ENCODE measurements at places on chromosomes 4 and X.
A peak's percentile ranks its signal among the peaks of the same experiment; 100 is the strongest.

DNA sequence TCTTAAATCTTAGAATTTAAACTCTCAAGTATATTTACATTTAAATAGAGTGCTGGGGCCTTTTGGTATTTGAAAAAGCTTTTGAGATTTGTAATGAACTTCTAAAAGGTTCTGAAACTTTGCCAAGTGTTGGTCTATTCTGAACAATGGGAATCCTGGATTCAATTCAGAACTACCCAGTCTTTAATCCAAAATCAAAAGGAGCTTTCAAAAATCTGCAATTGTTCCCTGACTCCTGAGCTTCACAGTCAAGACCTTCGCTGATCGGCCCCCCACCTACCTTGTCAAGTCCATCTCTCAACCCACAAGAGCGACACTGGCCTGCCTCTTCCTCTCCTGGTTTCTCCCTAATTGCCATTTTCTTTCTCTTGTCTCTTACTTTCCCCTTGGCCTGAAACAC lies 666.1 kb upstream of the BOD1L1 start:
- H3K27ac ChIP-seq = no peak overlapping the region
- no peak for DNase-seq
- H3K4me3 ChIP-seq = no peak overlapping the region
- no peaks in the 10 kb centered on the region for H3K36me3 ChIP-seq
- no peaks in the 10 kb centered on the region for H3K27me3 ChIP-seq

DNA sequence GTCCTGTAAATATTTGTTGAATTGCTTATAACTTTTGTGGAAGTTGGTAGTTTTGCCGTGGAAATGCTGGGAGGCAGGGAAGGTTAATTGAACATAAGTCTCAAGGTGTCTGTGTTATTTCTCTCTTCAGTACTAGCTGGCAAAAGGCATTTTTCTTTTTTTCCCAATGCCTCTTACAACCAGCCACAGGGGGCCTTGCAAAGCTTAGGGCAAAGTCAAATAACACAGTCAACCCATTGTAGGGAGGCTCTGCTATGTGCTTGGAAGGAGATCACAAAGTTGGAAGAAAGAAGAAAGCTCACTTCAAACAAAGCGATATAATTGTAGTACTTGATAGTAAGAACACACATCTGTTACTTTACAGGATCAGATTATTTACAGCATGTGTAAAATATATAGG lies 802.6 kb downstream of the PDHA2 start:
- no peaks in the 10 kb centered on the region for H3K36me3 ChIP-seq
- no peaks in the 10 kb centered on the region for H3K4me1 ChIP-seq
- no peak overlapping the region for H3K4me3 ChIP-seq

DNA sequence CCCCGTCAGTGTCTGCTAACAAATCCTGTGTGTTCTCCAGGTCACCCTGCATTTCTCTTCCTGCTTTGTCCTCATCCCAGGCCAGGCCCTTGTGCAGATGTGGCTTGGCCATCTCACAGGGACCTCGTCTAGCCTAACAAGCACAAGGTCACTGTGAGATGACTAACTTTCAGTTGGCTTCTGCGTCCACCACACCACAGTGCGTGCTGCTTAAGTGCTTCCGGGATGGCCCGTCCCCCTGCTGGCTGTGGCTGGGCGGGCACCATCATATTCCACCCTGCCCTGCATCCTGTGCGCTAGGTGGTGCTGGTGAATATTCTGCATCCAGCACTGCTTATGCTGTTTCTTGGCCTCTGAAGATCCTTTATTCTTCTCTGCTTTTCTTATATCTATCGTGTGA lies 33.8 kb downstream of the RBBP7 start:
- no peaks in the 10 kb centered on the region for H3K27me3 ChIP-seq
- H3K4me1 ChIP-seq = no peaks in the 10 kb centered on the region
- peak; percentile 8 for DNase-seq
- peaks cover 96% of the 10 kb centered on the region for H3K36me3 ChIP-seq

DNA sequence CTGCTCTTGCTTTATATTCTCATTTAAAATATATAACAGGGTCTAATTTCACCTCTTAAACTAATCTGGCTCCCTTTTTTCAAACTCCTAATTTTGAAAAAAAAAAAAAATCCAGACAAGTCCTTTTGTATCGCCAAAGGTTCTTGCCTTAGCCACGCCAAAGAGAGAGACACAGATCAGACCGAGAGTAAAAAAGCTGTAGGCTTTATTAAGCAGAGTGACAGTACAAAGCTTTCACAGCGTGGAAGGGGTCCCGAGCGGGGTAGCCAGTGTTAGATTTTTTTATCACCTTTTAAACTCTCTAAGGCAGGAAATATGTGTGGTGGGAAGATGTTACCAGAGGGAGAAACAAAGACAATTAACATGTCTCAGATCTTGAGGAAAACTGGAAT lies 54.1 kb downstream of the PAGE2 start:
- H3K36me3 ChIP-seq = no peaks in the 10 kb centered on the region
- DNase-seq = no peak
- H3K27ac ChIP-seq = no peak overlapping the region

DNA sequence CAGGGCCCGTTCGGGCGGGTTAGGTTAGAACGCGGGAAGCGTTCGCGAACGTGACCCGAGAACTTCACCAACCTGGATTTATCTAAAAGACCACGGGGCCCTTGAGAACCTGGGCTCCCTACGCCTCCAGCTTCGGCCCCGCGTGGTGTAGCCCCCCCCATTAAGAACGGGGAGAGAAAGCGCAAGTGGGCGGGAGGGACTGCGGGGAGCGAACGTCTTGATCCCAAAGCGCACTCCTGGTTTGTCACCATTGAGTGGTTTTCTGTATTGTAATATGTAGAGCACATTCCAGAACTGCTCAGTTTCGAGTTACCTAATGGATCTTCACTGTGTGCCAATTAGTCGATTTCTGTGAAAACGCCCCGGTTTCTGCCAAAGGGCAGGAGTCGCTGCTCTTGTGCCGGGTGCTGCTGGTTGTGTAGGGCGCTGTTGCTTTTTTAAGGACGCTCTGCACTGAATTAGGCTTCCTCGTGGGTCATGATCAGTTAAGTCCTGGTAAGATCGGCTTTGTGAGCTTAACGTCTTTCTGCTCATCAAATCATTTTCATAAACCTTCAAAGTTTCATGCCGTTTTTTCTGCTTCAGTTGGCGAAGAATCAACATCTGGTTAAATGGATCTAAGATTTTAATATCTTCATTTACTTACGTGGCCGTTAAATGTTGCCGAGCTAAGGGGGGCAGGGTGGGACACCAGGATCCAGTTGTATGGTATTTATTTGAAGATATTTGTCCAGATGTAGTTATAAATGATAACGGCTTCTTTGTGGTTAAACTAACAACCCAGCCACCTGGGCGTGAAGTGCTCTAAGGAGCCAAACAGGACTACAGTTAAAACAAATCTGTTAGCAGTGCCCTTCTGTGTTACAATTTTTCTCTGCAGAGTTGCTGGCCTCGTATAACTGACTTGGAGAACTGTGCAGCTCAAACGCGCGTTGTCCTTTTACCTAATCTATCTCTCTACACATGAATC lies 809 bp downstream of the MND1 start:
- no peaks in the 10 kb centered on the region for H3K27me3 ChIP-seq
- peak; percentile 66 for DNase-seq
- peak overlapping the region; percentile 92 for H3K27ac ChIP-seq
- H3K4me1 ChIP-seq = peaks cover 37% of the 10 kb centered on the region

DNA sequence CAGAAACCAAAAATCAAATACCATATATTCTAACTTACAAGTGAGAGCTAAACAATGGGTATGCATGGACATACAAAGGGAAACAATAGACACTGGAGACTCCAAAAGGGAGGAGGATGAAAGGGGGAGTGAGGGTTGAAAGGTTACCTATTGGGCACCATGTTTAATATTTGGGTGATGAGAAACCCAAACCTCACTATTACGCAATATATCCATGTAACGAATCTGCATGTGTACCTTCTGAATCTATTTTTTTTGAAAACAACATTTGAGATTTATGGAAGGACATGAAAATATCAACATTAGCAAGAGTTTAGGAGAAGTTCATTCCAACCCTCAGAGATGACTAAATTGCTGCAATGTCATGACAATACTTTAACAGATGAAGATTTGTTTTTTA lies 586.1 kb downstream of the GBA3 start:
- no peak overlapping the region for H3K27ac ChIP-seq
- no peak for DNase-seq
- no peaks in the 10 kb centered on the region for H3K36me3 ChIP-seq
- H3K4me1 ChIP-seq = no peaks in the 10 kb centered on the region

DNA sequence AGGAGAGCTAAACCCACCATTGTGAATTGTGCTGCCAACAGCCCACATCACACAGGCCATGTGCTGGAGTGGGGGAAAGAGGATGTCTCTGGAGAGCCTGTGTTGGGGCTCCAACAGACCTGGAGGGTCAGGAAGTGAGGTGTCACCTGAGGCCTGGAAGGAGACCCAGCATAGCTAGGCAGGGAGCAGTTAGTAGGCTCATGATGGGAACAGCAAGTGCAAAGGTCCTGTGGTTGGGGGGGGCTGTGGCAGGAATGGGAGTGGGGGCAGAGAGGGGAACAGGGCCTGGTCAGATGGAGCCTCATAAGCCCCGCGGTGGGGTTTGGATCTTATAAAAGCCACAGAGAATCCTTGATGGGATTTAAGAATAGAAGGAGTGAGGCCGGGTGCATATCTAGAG lies 35.9 kb upstream of the GPR78 start:
- no peak overlapping the region for H3K4me3 ChIP-seq
- H3K27me3 ChIP-seq = no peaks in the 10 kb centered on the region
- no peaks in the 10 kb centered on the region for H3K36me3 ChIP-seq
- peaks cover 30% of the 10 kb centered on the region for H3K4me1 ChIP-seq
- DNase-seq = no peak
- 0 out of 3 replicates have a peak overlapping the region, but pooled peaks have one; percentile 35 for H3K27ac ChIP-seq
